ENCODE measurements at places on chromosomes 1 and 21.

GRCh38 chr1:184373155-184373554 is 13.7 kb upstream of the C1orf21 start:
- no peak for DNase-seq

DNA sequence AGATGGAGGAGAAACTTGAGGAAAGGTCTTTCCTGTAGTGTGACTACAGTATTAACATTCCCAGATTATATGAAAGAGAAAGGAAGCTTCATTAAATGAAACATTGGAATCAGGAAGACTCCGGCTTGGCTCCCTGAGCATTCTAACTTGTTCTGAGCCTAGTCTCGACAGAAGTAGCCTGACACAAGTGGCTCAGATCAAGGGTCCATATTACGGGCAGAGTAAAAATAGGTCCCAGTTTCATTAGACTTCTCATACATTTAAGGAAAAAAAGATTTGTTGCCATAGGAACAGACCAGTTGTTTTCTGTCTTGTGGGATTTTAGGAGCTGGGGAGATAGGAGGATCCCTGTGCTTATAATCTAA is 12.8 kb downstream of the SMAP2 start:
- DNase-seq, result no peak

- no peak for DNase-seq
These were observed 94.4 kb upstream of the IGSF21 start for GRCh38 chr1:18013216-18013615.

GRCh38 chr1:39104158-39105060 is 78.3 kb downstream of the NDUFS5 start:
- DNase-seq, result no peak

- DNase-seq, result no peak
These were observed 167.7 kb downstream of the ACTL8 start for GRCh38 chr1:17922833-17923232.

- no peak for DNase-seq
These were observed 136.3 kb upstream of the SLC44A3 start for GRCh38 chr1:94683886-94684285.

DNA sequence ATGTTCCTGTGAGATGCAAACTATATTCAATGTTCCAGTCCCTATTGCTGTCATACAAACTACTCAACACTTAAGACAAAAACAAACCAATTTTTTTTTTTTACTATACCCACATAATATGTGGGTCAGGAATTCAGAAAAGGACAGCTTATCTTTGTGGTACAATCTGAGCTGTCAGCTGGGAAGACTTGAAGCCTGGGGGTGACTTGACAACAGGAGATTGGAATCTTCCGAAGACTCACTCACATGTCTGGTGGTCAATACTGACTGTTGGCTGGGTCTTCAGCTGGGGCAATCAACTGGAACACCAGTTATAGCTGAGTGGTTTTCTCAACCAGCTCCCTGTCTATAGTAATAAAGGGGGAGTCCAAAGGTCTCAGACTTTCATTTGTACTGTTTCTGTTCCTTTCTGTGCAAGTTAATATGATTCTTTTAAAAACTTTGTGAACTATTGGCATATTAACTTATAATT is 81.7 kb upstream of the ATP1B1 start:
- DNase-seq, result no peak

GRCh38 chr1:211326528-211327345 is at the start of gene TRAF5:
TSS of gene TRAF5 (plus strand) at chr1:211326833. CDS start at chr1:211353240, 26,407 bp downstream.
- DNase-seq, result peak; percentile 52

GRCh38 chr1:228334226-228334935 is 72.3 kb downstream of the TRIM11 start:
- DNase-seq, result no peak

DNA sequence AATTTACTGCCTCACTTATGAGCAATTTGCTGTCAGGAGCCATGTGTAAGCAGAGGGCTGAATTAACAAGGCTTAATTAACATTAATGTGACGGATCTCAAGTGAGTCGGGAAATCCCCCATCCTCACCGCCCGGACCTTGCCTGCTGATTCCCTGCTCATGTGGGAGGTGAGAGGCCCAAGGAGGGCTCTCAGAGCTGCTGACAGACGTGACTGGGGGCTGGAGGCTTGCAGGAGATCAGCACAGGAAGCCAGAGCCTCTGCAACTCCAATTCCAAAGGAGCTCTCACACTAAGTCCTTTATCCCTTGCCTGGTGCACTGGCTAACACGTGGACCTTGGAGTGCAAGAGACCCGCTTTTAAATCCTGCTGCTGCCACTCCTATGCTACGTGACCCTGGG is 19.4 kb downstream of the LRP8 start:
- DNase-seq, result no peak

- DNase-seq, result no peak
These were observed 266.6 kb upstream of the SGIP1 start for GRCh38 chr1:66267201-66267940.

DNA sequence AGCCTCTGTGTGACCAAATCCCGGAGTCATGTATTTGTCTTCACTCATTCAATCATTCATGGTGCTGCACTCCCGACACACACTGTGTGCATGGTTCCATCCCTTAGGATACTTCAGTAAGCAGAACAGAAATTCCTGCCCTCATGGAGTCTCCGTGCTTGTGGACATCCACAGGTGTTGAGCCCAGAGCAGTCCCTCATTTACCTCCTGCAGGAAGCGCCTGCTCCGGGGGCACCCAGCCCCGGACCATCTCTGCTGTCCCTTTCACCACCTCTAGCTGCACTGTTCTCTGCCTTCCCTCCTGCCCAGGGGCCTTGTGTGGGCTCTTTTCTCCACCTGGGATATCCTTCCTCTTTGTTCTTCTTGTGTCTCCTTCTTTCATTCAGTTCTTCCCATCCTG is 9.5 kb upstream of the ZBTB21 start:
- no peak for DNase-seq

- DNase-seq, result no peak
These were observed 29.4 kb downstream of the TMPRSS2 start for GRCh38 chr21:41478319-41479177.

GRCh38 chr1:106978477-106979322 is 77.8 kb upstream of the PRMT6 start:
- DNase-seq, result no peak

DNA sequence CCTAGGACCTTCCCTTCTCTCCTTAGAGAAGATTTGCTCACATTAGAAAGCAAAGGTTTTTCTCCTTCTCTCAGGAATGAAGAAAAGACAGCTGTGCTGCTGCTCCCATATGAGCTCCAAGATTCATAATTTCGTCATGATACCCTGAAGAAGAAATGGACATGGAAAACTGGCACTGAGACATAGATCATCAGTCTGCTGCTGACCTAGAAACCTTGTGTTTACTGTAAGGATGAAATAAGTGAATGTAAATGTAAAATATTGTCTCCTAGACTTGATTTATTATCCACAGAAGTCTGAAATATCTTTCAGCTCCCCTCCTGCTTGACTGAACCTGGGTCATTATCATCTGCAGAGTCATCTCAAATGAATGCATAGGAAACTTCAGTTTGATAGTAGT is 77.9 kb downstream of the ZC3H11B start:
- no peak for DNase-seq

DNA sequence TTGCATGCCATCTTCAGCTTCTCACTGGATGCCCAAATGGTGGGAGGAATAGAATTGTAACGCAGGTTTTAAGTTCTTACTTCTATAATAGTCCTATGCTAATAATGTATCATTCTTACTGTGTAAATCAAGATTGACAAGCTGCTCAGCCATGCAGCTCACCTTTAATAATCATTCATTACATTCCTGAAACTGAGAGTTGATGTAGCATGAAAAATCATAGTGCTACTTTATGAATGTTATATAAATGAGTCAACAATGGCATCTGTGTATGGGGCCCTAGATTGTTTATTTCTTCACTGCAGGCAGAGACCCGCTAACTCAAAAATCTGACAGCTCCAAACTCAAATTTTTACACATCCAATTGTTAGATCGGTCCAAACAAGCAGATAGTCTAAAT is 34.4 kb downstream of the FH start:
- no peak for DNase-seq

DNA sequence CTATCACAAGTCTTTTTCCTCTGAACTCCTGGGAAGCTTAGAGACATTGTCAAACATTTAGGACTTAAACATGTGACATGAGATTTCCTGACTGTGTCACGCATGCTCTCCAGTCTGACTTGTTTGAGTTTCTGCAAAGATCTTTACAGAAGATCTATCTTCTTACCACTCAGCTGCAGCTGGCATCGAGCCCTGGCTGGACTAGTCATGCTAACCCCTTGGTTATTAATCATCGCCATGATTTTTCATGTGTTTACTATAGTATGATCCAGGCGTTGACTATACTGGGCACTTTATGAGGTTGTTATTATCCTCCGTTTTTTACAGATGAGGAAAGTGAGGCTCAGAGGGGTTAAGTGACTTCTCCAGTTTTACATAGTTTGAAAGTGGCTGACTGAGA is 18.1 kb upstream of the IRF2BP2 start:
- no peak for DNase-seq

DNA sequence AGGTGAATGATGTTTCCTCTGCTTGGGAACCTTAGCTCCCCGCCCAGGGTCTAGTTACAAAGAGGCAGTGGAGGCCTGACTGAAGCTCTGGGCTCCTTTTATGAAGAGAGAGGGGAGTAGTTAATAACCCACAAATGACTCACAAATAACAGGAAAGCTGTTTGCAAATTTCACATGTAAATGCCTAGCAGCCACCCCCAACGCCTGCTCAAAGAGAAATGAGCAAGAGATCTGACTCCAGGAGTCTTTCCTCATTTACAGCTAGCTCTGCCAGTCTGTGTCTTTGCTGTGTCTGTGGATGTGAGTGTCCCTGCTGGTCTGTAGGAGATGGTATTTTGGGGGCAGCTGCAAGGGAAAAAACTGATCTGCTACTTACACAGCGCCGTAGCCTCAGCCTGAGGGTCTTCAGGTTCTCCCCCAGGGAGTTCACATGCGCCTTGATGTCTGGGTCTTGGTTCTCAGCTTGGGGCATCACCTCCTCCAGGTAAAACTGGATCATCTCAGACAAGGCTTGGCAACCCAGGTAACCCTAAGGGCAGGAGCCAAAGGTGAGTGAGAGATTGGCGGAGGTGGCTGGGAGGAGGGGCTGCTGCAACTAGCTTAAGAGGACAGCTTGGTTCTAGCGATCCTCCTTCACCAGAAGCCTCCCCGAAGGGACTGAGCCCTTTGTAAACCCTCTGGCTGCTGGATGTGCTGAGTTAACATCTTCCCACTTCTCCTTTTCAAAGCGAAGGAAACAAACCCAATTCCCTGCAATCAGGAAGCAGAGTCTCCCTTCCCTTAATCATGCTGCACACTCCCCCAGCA is at the start of gene IL19:
Gene IL19, plus strand, starts transcription at position 243 of the 807 bp plus-strand sequence. CDS start 65,890 bp downstream, outside the sequence.
- peak; percentile 20 for DNase-seq

DNA sequence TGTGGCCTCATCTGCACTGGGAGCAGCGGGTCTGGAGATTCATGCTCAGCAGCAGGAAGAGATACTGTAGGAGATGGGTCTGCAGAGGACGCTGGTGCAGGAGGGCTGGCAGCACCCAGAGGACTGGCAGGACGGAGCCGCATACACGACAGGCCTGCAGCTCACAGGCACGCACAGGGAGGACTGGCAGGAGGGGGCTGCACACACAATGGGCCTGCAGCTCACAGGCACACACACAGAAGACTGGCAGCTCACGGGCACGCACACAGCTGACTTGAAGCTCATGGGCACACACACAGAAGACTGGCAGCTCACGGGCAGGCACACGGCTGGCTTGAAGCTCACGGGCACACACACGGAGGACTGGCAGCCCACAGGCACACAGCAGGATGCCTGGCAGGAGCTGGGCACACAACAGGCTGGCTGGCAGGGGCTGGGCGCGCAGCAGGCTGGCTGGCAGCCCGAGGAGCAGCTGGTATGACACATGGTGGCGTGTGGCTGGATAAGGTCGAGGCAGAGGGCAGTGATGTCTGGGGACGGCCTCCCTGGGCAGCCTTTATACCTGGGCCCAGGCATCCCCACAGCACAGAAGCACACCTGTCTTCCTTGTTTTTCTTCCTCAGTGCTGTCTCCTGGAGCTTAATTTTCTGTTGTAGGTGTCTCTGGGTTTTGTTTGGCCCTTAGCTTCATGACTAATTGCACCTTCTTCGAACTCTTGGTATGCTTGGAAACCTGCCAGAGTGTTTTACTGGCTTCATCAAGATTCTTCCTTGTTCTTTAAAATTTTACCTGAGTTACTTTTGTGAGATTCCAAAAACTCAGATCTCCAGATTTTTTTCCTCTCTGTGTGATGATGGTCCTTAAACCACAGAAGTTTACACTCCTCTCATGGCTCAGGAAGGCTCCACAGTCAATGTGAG is at the start of gene KRTAP12-2:
Gene KRTAP12-2, minus strand, starts transcription at position 527 of the 920 bp plus-strand sequence. Its CDS starts 41 bp downstream, at position 486.
- DNase-seq, result no peak

GRCh38 chr1:66752671-66753371 is 562 bp downstream of the DYNLT5 start:
- DNase-seq, result no peak

DNA sequence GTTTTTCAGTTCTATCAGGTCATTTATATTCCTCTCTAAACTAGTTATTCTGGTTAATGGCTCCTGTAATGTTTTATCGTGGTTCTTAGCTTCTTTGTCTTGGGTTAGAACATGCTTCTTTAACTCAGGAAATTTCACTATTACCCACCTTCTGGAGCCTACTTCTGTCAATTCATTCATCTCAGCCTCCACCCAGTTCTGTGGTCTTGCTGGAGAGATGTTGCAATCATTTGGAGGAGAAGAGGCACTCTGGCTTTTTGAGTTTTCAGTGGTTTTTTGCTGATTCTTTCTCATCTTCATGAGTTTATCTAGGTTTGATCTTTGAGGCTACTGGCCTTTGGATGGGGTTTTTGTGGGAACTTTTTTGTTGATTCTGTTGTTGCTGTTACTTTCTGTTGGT is 213.0 kb downstream of the BRINP2 start:
- no peak for DNase-seq

DNA sequence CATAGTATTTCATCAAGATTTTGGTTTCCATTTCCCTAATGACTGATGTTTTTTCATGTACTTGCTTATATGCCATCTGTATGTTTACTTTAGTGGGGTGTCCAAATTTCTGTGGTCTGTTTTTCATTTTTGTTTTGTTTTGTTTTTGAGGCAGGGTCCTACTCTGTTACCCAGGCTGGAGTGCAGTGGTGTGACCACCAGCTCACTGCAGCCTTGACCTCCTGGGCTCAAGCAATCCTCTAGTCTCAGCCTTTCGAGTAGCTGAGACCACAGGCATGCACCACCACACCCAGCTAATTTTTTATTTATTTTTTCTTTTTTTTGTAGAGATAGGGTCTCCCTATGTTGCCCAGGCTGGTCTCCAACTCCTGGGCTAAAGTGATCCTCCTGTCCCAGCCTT is 378.0 kb upstream of the VAMP3 start:
- DNase-seq, result no peak

- no peak for DNase-seq
These were observed 502.9 kb upstream of the ZRANB2 start for GRCh38 chr1:71583756-71584155.

- DNase-seq, result no peak
These were observed 4.6 kb upstream of the CLCA2 start for GRCh38 chr1:86419277-86419903.

DNA sequence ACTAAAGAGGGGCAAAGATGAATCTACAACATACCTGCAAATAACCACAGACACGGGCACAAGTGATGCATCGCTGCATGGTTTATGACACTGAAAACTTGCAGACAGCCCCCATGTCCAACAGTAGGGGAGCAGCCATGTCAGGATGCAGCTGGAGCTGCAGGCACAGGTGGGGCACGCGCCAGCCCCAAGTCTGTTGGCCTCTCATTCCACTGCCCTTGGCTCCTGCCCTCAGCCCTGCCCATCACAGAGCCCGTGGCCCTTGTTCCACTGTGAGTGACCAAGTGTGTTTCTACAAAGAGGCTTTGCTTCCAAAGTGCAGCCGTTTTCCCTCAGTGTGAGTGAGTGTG is 3.2 kb upstream of the PADI4 start:
- DNase-seq, result no peak

All from stimulated activated naive CD4-positive, alpha-beta T cell treated with Interleukin-2 at 50 U/mL for 16 hours (primary cell).